Activated CD8-positive, alpha-beta T cell treated with anti-CD3 and anti-CD28 coated beads for 36 hours (primary cell): ENCODE measurements at places on chromosomes 5 and 9. TPM values are rescaled to one million over a fixed set of nuclear protein-coding genes. Genes with fewer than 3 reads are reported as not detected.

Gene SV2C
- not detected for total RNA-seq

Gene PRUNE2
- 0.72 TPM for total RNA-seq

- no peak for DNase-seq
Observed at GRCh38 chr9:34690983-34691935, at the start of gene CCL19. Gene CCL19 (minus strand): TSS chr9:34691276. CDS start chr9:34691139, 137 bp downstream.

DNA sequence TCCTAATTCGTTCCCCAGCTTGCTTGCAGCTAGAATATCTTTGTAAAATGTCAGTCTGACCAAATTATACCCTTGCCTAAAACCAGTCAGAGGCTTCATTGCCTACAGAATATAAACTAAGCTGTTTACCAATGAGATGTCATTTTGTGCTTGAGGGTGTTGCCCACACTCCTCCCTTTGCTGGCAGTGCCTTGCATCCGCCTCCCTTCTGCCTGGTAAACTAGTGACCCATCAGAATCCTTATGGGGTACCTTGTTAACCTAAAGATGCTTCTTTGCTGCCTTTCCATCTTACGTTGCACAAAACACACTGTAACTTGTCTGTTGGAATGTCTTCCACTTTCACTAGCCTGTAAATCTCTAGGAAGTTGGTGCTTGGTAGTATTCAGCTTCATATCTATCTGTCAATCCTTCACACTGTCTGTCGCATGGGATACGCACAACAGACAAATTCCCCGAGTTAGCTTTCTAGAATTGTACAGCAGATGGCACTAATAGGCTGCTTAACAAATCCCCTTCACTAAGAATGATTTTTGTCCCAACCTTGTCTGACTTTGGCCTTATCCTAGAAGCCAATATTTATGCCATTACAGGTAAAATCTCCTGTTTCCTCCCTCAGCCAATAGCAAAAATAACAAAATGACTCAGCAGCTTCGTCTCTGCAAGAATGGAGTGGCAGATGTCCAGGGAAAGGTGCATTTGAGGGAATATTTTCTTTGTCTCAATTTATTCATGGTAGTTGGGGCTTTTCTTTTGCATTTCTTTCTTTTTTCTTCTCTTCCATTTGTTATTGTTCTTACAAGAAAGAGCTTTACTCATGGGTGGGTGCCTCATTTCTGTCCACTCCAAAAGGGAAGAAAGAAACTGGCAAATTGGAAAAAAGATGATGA, 3.0 kb downstream of the NUDT2 start:
- no peak for DNase-seq

DNA sequence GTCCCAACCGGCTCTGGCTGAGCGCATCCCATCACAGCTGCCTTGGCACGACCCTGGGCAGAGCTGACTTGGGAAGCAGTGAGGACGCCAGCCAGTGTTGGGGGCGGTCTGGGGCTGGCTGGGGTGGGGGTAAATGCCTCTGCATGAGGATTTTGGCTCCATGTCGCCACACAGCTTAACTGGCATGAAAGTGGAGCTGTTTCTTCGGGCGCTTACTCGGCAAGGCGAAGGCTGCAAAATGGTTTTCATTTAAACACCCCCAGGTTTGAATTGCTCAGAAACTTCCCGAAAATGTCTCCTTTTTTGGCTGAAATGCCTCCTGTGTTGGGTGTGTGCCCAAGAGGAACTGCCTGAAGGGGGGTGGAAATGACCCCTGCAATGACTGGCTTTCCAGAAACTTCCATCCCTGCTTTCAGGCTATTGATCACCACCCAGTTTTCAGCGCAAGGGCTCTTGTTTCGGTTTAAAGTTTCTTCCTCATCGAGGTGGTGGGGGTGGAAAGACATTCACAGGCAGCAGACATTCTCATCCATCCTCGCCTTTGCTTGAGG, 38.3 kb downstream of the PTGES start:
- DNase-seq, result no peak
